ENCODE measurements at places on chromosomes 6 and 20.

- peak; percentile 18 for DNase-seq
Measured at GRCh38 chr6:2147766-2148448, 97.5 kb downstream of the GMDS start.

- no peak for DNase-seq
Measured at GRCh38 chr6:111870742-111871064, 2.5 kb downstream of the FYN start.

GRCh38 chr6:91155129-91155785 lies 568.4 kb upstream of the MAP3K7 start:
- DNase-seq = no peak

- no peak for DNase-seq
Measured at GRCh38 chr6:105373481-105373880, 29.4 kb downstream of the PREP start.

DNA sequence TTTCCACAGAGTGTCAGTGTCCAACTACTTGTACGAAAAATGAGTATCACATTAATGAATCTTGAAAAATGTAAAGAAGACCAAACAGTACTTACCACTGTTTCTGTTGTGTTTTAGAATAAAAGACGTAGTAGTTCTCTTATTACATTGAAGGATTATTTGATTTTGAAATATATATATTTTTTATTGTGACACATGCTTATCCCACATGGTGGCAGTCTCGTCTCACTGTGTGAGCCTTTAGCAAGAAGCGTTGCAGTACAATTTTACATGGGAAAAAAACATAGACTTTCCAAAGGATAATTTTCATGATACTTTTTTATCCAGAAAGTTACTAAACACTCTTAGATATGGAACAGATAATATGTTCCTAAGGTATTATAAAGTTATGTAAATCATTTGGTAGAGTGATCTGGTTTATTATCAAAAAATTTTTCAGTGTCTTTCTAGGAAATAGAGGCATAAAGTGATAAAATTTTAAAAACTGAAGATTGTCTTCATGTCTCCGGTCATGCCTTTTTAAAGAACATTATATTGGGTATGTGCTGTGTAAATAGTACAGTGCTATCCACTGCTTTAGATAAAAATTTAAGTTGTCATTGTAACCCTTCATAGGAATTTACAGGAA lies 117.5 kb upstream of the SAMD5 start:
- DNase-seq = no peak

DNA sequence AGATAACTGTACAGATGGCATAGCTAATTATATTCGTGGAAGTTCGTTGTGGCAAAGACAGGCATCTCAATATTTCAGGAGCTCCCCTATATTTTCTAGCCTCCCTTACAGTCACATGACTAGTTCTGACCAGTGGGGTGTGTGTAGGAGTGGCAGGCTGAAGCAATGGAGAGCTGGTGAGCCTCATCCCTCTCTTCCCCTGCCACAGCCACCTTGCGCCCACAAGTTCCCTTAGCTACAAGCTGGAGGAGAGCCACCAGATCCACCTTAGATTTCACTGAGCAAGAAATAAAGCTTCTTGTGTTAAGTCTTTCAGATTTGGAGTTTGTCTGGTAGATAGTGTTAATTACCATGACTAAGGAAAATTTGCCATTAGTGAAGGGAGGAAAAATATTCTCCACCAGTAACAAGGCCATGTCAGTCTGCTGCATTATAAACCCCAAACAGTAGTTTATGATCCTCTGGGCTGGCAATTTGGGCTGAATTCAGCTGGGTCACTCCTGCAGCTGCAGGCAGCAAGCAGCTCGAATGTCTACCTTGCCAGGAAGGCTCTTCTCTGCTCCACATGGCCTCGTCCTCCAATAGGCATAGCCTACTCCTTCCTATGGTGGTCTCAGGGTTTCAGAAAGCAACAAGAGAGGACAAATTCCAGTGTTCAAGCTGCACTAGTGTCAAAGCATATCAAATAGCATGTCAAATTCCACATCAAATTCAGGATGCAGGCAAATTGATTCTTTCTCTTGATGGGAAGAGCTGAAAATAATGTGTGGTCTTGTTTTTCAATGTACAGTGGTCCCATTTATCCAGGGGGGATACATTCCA lies 7.4 kb upstream of the RBCK1 start:
- no peak for DNase-seq

GRCh38 chr6:34059136-34059731 lies 86.7 kb downstream of the GRM4 start:
- DNase-seq = peak; percentile 76

- peak; percentile 38 for DNase-seq
Measured at GRCh38 chr6:144899161-144899560, 614.0 kb downstream of the UTRN start.

Data from GM03348 (cell line).